ENCODE measurements at places on chromosomes 4 and X. TPM values are rescaled to one million over a fixed set of nuclear protein-coding genes. Genes with fewer than 3 reads are reported as not detected.

Gene AGTR2
- 60.7 TPM for total RNA-seq

Gene LAMTOR3
- 43.5 TPM for total RNA-seq

GRCh38 chr4:82017680-82018079 lies 356.1 kb downstream of the HNRNPD start:
- DNase-seq = no peak

DNA sequence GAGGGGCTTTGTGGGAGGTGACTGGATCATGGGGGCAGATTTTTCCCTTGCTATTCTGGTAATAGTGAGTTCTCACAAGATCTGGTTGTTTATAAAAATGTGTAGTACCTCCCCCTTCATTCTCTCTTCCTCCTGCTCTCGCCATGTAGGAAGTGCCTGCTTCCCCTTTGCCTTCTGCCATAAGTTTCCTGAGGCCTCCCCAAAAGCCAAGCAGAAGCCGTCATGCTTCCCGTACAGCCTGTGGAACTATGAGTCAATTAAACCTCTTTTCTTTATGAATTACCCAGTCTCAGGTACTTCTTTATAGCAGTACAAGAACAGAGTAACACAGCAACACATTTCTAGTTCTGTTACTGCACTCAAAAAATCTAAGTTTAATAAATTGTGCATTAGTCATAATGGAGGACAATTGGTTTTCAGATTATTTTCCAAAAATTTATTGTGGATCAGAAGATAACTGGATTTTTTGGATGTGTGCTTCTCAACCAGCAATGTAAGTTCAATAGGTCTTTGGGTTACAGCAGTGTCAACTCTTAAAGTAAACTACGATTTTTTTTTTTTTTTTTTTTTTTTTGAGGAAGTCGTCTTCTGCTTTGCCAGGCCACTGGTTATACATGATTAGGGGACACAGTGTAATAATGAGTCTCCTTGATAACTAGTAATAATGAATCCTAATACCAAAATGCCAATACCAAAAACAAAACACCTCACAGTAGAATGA lies 69.9 kb downstream of the CHIC2 start:
- DNase-seq = no peak

DNA sequence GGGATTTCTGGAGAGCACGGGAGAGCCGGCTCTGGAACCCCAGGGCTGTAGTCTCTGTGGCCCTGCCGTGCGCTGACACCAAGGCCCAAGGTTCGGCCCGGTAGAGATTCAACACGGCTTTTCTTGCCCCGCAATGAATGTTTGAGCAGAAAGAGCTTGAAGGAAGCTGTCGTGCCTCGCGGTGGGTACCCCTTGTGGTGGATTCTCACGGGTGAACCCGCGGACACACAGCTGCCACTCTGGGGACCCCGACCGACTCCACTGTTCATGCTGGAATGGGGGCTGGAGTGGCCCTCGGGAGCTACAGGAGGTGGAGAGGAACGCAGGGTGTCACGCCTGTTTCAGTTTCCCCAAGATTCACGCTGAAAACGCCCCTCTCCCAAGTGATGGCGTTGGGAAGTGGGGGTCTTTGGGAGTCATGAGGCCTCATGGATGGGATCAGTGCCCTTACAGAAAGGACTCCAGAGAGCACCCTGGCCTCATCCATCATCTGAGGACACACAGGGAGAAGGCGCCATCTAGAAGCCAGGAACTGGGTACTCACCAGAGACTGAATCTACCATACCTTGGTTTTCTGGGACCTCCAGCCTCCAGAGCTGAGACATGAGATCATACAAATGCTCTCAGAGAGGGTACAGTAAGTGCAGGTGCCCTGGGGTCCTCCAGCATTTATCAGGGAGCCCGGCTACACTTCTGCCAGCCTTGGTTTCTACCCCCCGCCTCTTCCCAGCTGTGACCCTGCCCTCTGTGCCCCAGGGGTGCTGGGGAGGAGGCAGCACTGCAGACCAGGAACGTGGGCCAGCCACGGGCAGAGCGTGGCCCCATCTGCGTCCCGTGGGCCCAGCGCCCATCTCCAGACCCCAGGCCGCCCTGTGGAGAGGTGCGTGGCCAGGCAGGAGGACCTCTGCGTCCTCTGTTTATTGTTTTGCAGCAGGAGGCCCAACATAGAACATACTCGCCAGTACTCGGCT lies 6.4 kb downstream of the SLC25A6 start:
- peak; percentile 61 for DNase-seq

- no peak for DNase-seq
These were observed 1411.2 kb downstream of the RAPGEF2 start for GRCh38 chr4:160514126-160514525.

Gene ZNF185
- total RNA-seq = 16.3 TPM

All from upper lobe of right lung (tissue), 1 donor.